Vagina (tissue), 2 donors: ENCODE measurements at places on chromosomes 7 and 10.

DNA sequence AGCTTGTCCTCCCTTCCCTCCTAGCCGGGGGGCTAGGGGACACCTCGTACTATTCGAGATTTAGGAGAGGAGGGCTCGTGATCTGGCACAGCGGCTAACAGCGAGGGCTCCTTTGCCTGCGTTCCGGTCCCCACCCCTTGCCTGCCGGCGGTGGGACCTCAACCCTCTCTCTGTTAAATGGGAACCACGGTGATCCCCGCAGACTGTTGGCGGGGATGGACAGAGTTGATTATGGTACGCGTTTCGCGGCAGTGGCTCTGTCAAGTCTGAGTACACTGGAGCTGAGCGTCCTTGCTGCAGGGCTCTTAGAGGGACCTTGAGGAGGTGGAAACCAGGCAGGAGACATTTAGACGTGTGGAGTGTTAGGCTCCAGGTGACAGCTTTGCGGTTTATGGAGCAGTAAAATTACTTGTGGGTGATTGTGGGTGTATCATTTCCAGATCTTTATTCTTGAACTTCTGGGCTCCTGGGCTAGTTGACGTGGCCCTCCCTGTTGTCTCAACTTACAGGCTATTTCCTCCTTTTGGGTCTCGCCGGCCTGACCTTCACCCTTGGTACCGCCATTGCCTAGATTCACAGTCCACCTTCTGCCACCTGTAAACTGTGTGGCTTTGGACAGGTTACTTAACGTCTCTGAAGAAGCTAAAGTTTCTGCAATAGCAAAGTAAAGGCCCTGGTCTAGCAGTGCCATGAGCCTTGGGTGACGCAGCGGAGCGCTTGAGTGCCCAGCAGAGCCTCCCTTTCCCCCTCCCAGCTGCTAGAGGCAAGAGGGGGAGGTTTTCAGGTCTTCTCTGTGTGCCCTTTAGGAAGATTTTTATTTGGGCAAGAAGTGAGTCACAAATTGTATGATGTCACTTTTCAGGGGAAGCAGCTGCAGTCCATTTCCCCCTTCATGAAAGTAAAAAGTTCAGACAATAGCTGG lies 739 bp downstream of the CASP7 start:
- H3K4me3 ChIP-seq, result peak overlapping the region; percentile 82
- no peaks in the 10 kb centered on the region for H3K27me3 ChIP-seq
- H3K36me3 ChIP-seq, result no peaks in the 10 kb centered on the region
- no peak for DNase-seq

GRCh38 chr10:36779238-36779846 lies 346.1 kb upstream of the ANKRD30A start:
- no peak overlapping the region for H3K4me3 ChIP-seq
- H3K4me1 ChIP-seq, result no peaks in the 10 kb centered on the region
- H3K27ac ChIP-seq, result no peak overlapping the region
- H3K36me3 ChIP-seq, result no peaks in the 10 kb centered on the region
- no peaks in the 10 kb centered on the region for H3K27me3 ChIP-seq
- no peak for DNase-seq

- H3K27me3 ChIP-seq, result no peaks in the 10 kb centered on the region
- H3K4me3 ChIP-seq, result no peak overlapping the region
- H3K36me3 ChIP-seq, result no peaks in the 10 kb centered on the region
- DNase-seq, result no peak
- H3K4me1 ChIP-seq, result no peaks in the 10 kb centered on the region
These were observed 18.1 kb downstream of the TRIL start for GRCh38 chr7:28939844-28940544.

DNA sequence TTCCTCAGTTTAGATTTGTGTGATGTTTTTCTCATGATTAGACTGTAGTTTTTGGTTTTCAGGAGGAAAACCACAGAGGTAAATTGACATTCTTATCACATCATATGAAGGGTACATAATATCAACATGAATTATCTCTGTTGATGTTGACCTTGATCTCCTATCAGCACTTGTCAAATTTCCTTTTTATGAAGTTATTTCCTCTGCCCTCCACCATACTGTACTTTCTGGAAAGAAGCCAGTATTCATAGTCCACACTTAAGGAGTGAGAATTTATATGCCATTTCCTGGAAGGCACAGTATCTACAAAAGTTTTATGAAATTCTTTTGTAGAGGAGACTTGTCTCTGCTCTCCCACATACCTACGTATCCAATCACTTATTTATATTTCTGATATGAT lies 807.2 kb upstream of the MBL2 start:
- no peak overlapping the region for H3K27ac ChIP-seq
- H3K27me3 ChIP-seq, result no peaks in the 10 kb centered on the region
- H3K4me1 ChIP-seq, result no peaks in the 10 kb centered on the region
- H3K36me3 ChIP-seq, result no peaks in the 10 kb centered on the region
- H3K4me3 ChIP-seq, result no peak overlapping the region

DNA sequence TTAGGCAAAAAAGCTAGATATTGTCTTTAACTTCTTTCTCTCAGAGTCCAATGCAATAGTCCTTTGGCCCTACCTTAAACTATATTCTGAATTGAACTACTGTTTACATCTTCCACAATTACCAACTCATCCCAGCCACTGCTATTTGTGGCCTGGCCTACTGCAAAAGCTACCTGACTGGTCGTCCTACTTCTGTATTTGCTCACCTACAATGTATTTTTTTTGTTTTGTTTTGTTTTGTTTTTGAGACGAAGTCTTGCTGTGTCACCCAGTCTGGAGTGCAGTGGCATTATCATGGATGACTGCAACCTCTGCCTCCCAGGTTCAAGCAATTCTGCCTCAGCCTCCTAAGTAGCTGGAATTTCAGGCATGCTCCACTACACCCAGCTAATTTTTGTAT lies 51.2 kb downstream of the ARL4A start:
- H3K4me3 ChIP-seq, result no peak overlapping the region
- no peak overlapping the region for H3K27ac ChIP-seq
- H3K36me3 ChIP-seq, result no peaks in the 10 kb centered on the region

- no peak overlapping the region for H3K4me3 ChIP-seq
- H3K27ac ChIP-seq, result no peak overlapping the region
- no peak for DNase-seq
- peaks cover 26% of the 10 kb centered on the region for H3K4me1 ChIP-seq
These were observed 35.4 kb downstream of the MALSU1 start for GRCh38 chr7:23334482-23335056.

GRCh38 chr10:62054408-62054807 lies 152.9 kb downstream of the ARID5B start:
- H3K4me3 ChIP-seq, result peak overlapping the region; percentile 4
- peaks cover 85% of the 10 kb centered on the region for H3K4me1 ChIP-seq

DNA sequence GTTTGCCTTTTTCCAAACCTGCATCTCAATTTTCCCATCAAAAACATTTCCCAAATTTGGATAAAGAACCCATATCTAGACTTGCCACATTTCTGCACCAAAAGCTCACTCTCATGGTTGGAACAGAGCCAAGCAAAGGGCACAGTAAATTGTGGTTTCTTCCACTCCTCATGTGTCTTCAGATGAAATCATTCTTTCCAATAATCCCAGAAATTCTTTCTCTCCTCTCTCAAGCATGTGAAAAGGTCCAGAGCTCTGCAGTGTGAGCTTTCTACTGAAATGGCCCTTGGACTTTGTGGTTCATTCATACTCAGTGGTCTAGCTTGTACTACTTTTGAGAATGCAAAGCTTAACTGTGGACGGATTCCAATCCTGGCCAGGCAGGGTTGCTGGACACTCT lies 19.8 kb downstream of the PRSS2 start:
- DNase-seq, result no peak
- no peak overlapping the region for H3K27ac ChIP-seq
- no peak overlapping the region for H3K4me3 ChIP-seq

DNA sequence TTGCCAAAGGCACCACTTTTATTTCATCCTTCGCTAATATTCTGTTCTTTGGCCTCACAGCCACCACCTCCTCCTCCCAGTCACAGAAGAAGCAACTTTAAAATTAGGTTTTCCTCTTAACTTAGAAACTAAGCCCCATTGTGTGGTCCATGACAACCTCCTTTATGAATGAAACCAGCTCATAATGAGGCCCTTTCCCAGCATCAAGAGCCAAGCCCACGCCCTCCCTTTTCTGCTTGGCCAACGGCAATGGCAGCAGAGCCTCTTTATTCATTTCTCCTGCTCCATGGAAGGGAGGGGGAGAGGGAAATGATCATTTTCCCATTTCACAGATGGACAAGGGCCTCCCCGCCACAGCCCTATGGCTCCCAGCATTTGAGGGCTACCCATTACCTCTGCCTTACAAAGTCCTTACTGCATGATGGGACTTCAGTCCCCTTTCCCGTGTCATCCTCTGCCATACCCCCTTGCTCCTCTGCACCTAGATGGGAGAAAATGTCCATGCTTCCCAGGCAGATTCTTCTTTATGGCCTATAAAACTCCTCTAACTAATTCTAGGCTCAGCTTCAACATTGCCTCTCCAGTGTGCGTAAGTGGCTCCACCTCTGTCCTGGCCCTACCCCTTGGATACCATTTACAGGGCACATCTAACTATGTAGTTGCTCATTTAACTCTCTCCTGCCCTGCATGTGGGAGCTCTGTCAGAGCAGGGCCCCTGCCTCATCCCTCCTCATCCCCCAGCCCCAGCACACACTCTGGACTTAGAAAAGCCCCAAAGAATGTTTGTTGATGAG lies 475.5 kb downstream of the RPS24 start:
- no peaks in the 10 kb centered on the region for H3K36me3 ChIP-seq
- H3K4me3 ChIP-seq, result no peak overlapping the region
- no peaks in the 10 kb centered on the region for H3K27me3 ChIP-seq
- no peak for DNase-seq
- peaks cover 61% of the 10 kb centered on the region for H3K4me1 ChIP-seq

GRCh38 chr10:5442065-5442989 lies 30.0 kb downstream of the NET1 start:
- H3K27ac ChIP-seq, result no peak overlapping the region
- H3K36me3 ChIP-seq, result no peaks in the 10 kb centered on the region
- peaks cover 7% of the 10 kb centered on the region for H3K4me1 ChIP-seq
- no peak overlapping the region for H3K4me3 ChIP-seq
- DNase-seq, result no peak

- no peak for DNase-seq
- H3K4me1 ChIP-seq, result no peaks in the 10 kb centered on the region
- H3K36me3 ChIP-seq, result no peaks in the 10 kb centered on the region
- H3K4me3 ChIP-seq, result no peak overlapping the region
These were observed 9.2 kb downstream of the DNA2 start for GRCh38 chr10:68462536-68462935.

- H3K27me3 ChIP-seq, result no peaks in the 10 kb centered on the region
- no peak for DNase-seq
- no peak overlapping the region for H3K27ac ChIP-seq
- H3K4me3 ChIP-seq, result no peak overlapping the region
- H3K36me3 ChIP-seq, result no peaks in the 10 kb centered on the region
These were observed 250.4 kb downstream of the WDR11 start for GRCh38 chr10:121101561-121101960.

GRCh38 chr7:127760436-127761031 lies 108.5 kb downstream of the SND1 start:
- DNase-seq, result no peak
- H3K27ac ChIP-seq, result no peak overlapping the region
- H3K27me3 ChIP-seq, result no peaks in the 10 kb centered on the region
- H3K36me3 ChIP-seq, result no peaks in the 10 kb centered on the region
- no peak overlapping the region for H3K4me3 ChIP-seq

GRCh38 chr10:48242171-48242904 lies 32.2 kb downstream of the FRMPD2 start:
- H3K27ac ChIP-seq, result no peak overlapping the region
- no peaks in the 10 kb centered on the region for H3K27me3 ChIP-seq
- no peak overlapping the region for H3K4me3 ChIP-seq
- no peaks in the 10 kb centered on the region for H3K4me1 ChIP-seq
